Hematopoietic multipotent progenitor cell treated with erythropoietin and hydrocortisone succinate and interleukin-3 and kit ligand, for 8 days (in vitro differentiated cells): ENCODE measurements at places on chromosomes 4 and X.

GRCh38 chr4:88516746-88517145 lies 6.8 kb downstream of the PYURF start:
- DNase-seq, result no peak

DNA sequence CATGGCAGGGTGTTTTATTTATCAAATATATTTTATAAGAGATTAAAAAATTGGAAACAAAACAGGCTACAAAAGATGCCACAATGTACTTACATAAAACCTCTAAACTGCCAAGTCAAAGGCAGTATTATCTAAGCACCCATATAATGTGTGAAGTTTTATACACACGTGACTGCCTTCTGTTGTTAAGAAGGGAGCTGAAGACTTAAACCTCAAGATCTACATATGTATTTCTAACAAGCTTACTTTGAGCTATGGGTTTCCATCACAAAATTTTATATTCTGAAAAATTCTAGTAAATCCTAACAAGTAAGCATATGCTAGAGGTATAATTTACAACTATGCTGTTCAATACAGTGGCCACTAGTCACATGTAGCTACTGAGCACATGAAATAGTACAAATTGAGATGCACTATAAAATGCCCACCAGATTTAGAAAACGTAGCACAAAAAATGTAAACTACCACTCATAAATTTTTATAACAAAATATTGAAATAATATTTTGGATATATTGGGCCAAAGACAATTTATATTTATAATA lies 9.8 kb downstream of the ATP8A1 start:
- no peak for DNase-seq

GRCh38 chr4:147794787-147795413 lies 63.0 kb downstream of the ARHGAP10 start:
- no peak for DNase-seq

DNA sequence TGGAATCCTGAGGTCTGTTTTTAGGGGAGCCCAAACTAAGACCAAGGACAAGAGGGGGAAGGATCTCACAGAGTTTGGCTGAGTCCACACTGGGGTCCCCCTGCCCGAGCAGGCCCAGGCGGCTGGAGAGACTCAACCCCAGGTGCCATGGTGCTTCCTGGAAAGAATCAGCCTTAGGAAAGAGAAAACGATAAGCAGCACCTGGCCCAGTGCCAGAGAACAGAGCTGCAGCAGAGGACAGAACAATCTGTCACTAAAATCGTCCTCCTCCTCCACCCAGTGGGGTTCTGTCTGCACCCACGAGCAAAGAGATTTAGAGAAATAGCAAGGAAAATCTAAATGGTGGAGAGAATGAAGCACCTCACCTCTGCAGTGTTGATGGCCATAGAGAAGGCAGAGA lies 470.5 kb downstream of the BCOR start:
- peak; percentile 36 for DNase-seq

- DNase-seq, result peak; percentile 79
Observed at GRCh38 chr4:183248201-183248600, 71.9 kb downstream of the CLDN22 start.

GRCh38 chrX:11781734-11782370 lies 23.8 kb downstream of the MSL3 start:
- peak; percentile 20 for DNase-seq

- no peak for DNase-seq
Observed at GRCh38 chr4:94032754-94033153, 174.9 kb upstream of the SMARCAD1 start.

DNA sequence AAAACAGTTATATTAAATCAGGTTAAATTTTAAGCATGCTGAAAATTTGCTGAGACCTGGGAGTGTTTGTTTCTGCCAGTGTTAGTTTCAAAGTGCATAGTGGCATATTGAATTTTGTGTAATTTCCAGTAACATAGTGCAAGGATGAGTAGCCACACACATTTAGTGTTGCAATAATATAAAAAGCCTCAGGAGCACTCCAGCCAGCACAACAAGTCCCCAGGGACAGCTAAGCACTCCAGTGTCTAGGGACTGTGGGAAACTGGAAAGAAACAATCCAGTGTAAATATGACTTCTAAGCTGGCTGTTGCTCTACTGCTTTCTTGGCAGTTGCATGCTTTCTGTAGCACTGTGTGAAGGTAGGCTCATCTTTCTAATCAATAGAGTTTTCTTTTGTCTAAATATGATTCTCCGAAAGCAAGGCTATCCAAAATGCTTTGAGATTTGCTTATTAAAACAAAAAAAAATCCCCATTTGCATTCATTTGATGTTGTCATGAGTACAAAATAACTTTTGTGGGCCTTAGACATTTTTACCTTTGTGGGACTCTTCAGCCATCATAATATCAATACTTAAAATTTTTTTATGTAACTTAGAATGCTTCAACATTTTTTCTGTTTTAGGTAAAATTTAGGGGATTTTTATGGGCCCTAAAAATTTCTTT lies 24.2 kb upstream of the CXCL2 start:
- no peak for DNase-seq

- no peak for DNase-seq
Observed at GRCh38 chrX:71052721-71053120, 15.4 kb downstream of the SNX12 start.

GRCh38 chrX:23195761-23196160 lies 138.9 kb upstream of the PTCHD1 start:
- DNase-seq, result no peak
